Fibroblast of the aortic adventitia (primary cell): ENCODE measurements at places on chromosomes 5 and 9. TPM values are rescaled to one million over a fixed set of nuclear protein-coding genes. Genes with fewer than 3 reads are reported as not detected.
A peak's percentile ranks its signal among the peaks of the same experiment; 100 is the strongest.

DNA sequence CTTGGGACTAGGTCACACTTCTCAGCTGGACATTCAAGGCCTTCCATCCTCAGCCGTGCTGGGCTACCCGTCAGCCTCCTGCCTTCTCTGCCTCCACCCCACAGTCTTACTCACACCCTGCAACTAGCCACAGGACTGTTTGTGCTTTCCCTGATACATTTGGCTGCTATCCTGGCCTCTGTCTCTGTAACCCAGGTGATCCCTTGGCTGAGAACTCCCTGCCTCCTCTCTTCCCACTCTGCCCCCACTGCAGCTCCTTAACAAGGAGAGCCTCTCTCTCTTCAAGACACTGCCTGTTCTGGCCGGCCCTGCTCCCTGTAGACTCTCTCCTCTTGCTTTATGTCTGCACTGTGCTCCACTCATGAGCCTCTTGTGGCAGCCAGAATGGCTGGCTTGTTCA, 120.6 kb downstream of the MSX2 start:
- DNase-seq: no peak

PRDM9 gene
- total RNA-seq: not detected in 2 replicates

GRCh38 chr5:134257176-134257575, 31.3 kb upstream of the PPP2CA start:
- no peak for DNase-seq

DNA sequence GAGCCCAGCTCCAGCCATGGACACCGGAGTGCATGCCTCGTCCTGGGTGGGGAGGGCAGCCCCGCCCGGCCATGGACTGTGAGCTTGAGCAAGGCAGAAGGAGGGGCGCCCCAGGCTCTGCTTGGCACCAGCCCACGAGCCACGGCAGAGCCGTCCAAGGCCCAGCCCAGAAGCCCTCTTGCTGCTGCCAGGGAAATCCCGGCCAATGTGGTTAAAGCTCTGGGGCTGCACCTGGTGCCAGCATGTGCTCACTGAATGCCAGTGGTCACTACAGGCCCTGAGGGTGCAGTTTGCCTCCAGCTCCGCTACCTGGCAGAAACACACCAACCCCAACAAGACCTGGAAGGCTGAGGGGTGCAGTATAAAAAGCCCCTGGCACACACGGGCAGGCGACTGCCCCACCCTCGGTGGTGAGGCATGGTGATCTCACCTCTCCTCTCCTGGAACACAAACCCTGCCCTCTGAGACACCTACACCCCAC, 11.8 kb downstream of the BRD3 start:
- peak; percentile 90 for DNase-seq

GRCh38 chr9:37004424-37004935, 29.6 kb downstream of the PAX5 start:
- DNase-seq: no peak

SPINK13 gene
- not detected in 2 replicates for total RNA-seq

DNA sequence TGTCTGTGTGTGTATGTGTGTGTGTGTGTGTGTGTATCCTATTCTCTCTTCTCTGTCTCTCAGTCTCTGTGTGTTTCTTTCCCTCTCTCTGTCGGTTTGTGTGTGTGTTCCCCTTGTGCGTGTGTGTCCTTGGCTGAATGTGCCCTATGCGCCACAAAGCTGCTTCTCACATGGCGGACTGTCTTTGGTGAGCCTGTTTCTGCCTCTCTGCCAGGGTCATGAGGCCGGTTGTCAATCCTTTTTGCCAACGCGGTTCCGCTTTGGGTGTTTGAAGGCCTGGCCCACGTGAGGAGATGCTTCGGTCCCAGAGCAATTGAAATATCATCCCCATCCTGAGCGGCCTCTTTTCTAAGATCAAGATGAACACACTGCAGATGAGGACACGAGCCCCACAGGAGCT, 476.0 kb downstream of the SPATA31A7 start:
- no peak for DNase-seq

ZBTB26 gene
- total RNA-seq: 4.7 and 6.1 TPM in 2 replicates

GLRA1 gene
- total RNA-seq: not detected in 2 replicates

DPP7 gene
- 69.5 and 72.3 TPM in 2 replicates for total RNA-seq

DNA sequence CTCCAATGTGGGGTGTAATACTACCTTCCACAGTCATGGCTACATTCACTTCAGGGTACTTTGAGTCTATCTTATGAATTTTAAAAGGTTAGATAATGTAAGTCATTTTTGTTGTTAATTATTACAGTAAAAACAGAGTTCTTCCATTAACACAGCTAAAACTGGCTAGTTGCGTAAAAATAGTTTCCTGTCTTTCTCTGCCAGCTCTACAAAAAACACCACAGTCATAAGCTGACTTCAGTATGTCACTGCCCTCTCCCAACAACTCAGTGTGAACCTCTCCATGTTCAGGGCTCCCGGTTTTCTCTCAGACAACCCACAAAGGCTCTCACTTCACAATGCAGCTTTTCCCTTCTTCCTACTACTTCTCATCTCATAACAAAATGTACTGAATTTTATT, 84.8 kb upstream of the ITGA1 start:
- DNase-seq: no peak

DNA sequence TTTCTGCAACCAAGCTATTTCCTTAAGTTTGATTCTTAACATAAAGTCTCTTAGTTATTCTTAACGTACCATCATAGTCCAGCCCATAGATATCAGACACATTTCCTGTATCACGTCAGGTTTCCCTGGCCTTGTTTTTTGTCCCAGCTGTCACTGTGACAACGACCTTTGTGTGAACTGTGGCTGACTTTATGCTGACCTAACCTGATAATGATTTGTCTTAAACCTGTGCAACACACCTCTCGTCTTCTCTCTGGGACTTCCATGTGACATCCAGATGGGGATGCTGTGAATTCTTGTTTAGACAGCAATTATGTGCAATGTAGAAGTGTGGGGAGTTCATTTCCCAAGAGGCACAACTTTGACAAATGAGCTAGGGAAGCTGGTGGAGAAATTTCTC, 662.8 kb downstream of the PTPRD start:
- no peak for DNase-seq

GRCh38 chr5:135887447-135887864, 8.2 kb downstream of the IL9 start:
- DNase-seq: peak; percentile 73

SVEP1 gene
- 50.2 and 101 TPM in 2 replicates for total RNA-seq

GRCh38 chr5:143016777-143017516, 246.8 kb downstream of the ARHGAP26 start:
- peak; percentile 73 for DNase-seq
